D341Med (cell line): ENCODE measurements at places on chromosomes 3 and 15.
A peak's percentile ranks its signal among the peaks of the same experiment; 100 is the strongest.

GRCh38 chr3:172787746-172788145 lies 37.2 kb downstream of the ECT2 start:
- DNase-seq: no peak

GRCh38 chr15:79349525-79349924 lies 38.6 kb downstream of the TMED3 start:
- DNase-seq: no peak

DNA sequence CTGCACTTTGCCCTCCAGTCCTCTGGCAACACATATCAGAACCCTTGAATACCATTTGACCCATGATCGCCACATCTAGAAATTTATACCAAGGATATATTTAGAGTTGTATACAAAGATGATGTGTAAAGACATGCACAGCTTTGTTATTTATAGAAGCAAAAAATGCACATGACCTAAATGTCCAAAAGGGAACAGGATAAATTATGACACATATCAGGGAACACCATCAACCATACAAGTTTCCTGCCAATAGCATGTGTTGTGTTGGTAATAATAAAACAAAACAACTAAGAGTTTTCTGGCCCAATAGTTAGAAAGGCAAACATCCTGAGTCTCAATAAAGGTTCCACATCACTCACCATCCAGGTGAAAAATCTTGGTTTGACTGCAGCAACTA lies 51.5 kb downstream of the AAGAB start:
- DNase-seq: no peak

GRCh38 chr3:12395349-12396012 lies 88.8 kb upstream of the TSEN2 start:
- no peak for DNase-seq

DNA sequence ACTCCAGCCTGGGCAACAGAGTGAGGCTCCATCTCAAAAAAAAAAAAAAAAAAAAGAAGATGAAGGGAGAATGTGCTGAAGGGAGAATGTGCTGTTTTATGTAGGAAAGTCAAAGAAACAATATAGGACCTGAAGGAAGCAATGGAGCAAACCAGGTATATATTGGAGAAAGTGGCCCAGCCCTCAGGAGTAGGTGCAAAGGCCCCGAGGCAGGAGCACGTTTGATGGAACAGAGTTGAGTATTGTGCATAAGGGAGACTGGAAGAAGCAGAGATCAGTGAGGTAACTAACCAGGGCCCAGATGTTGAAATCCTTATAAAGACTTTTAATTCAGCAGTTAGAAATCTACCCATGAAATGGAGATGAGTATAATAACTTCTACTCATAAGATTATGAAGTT lies 79.6 kb downstream of the MAP2K5 start:
- DNase-seq: no peak

GRCh38 chr3:36362973-36363372 lies 17.3 kb upstream of the STAC start:
- DNase-seq: no peak

- no peak for DNase-seq
Measured at GRCh38 chr3:122689587-122689986, 8.9 kb downstream of the PARP14 start.

DNA sequence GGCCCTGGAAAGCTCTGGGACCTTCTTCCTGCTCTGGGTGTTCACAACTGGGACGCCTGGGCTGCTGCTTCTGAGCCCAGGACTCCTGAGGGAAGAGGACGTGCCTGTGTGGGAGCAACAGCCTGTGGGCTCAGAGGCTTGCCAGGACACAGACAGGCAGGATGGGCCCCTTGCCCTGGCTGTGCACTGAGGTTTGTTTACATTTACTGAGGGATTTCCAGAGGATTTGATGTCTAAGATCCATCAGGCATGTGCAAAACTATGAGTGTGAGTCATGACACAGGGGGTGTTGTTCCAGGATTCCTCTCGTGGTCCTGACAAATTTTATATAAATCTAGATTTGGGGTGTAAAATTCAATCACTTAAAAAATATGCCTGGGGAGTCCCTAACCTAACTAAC lies 10.6 kb downstream of the CCR9 start:
- no peak for DNase-seq

DNA sequence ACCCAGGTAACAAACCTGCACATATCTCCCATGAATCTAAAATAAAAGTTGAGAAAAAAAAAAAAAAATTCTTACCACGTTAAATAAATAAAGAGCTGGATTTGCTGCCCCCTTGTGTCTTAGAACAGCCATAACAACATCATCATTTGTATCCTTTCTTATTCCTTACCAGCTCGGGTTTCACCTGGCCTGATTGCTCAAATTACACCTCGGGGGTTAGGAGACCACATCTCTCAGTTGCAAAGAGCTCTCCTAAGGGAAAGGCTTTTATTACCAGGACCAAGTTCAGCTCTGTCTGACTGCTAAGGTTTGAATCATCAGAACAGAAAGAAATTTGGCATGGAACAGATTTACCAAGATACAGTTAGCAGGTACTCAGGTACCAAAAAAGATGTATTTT lies 25.8 kb upstream of the RPL39L start:
- DNase-seq: peak; percentile 65

GRCh38 chr3:169790687-169791429 lies 17.7 kb downstream of the MYNN start:
- DNase-seq: no peak

GRCh38 chr3:24128199-24129005 lies 183.3 kb downstream of the NR1D2 start:
- no peak for DNase-seq

DNA sequence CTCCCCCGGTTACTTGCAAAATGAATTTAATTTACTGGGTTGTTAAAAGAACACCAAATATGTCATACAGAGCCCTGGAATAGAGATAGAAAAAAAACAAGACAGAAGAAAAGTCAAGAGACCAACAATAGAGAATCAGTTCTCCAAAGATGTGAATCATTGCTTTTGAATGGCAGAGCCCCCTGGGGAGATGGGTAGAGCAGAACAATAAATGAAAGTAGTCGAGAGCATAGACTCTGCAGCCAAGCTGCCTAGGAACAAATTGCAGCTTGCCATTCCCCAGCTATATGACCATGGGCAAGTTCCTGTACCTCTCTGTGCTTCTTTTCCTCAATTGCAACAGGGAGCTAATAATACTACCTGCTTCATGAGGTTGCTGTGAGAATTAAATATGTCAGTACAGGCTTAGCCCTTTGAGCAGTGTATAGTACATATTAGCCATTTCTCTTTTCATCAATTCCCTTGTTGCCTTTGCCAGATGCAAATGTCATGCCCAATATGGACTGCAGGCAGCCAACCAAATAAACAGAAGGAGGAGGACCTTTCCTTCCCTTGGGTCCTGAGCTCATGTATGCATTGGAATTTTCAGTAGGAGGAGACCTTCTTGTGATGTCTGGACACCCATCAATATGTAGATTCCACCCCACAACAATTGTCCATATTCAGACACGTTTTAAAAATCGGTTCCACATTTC lies 25.0 kb upstream of the BFSP2 start:
- DNase-seq: no peak

DNA sequence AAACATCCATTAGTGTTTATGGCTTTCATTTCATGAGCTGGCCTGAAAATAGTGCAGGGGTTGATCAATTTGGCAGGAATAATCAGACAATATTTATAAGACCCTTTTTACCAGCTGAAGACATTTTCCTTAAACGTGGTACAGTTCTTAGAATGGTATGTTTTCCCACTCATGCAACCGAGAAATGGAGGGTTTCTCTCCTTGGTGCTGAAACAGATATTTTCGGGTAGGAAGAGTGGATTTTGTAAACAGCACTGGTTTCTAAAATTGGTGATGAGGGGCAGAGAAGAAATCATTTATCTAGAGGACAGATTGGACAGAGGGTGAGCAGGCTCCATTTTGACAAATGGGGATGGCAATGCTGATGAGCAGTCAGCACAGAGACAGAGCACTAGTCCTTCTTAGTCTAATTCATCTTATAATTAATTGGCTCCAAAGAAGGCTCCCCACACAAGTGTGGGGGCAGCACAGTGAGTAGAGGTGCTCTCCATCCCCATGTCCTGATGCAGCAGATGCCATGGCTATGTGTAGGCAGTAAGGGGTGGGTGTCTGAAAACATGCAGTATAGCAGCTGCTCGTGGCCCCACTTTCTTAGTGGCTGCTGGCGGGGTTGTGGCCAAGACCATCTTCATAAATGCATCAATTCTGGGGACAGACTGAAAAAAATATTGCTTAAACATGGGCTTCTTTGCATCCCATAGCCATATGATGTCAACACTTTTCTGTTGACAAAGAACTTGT lies 18.1 kb upstream of the SLC7A14 start:
- no peak for DNase-seq

DNA sequence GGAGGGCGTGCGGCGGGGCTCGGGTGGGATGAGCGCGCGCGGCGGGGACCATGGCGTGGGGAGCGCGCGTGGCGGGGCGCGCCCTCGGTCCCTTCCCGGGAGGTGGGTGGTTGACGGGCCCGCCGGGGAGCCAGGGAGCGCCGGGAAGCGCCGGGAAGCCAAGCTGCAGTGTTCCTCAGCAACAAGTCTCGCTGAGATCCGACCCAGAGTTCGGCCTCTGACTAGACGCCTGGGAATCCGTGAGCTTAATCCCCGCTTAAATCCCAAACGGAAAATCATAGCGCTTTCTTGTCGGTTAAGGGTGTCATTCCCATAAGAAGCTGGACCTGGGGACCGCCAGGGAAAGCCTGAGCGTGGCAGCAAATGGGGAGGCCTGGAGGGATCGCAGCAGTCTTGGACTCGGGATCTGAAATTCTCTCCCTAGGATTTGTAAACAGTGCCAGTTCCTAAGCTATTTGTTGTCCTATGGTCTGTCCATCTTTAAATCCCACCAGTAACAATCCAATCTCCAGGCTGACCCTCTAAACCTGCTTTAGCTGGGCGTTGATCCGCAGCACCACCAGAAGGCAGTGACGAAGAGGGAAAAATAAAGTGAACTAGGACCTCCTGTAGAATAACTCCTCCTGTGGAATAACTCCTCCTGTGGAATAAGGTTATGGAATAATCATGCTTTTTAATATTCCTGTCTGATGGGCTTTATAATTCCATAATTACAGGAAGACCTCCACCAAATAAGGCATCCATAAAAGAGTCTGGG lies 570 bp upstream of the NEDD4 start:
- no peak for DNase-seq
